Posterior vena cava (tissue), 2 donors: ENCODE measurements at places on chromosomes 12 and 14. TPM values are rescaled to one million over a fixed set of nuclear protein-coding genes. Genes with fewer than 3 reads are reported as not detected.

The PMEL gene
- total RNA-seq = 26.1 TPM

The OR10P1 gene
- not detected for total RNA-seq

The DMAC2L gene
- total RNA-seq = 12.0 TPM

The GLI1 gene
- 0.90 TPM for total RNA-seq

The CAPZA3 gene
- not detected for total RNA-seq

The CLEC2D gene
- total RNA-seq = 7.8 TPM

The ACOT2 gene
- 53.8 TPM for total RNA-seq

The LHX5 gene
- total RNA-seq = not detected

The LALBA gene
- total RNA-seq = not detected

The SERPINA3 gene
- total RNA-seq = 301 TPM

The ALDH1L2 gene
- 56.8 TPM for total RNA-seq

The TAS2R50 gene
- total RNA-seq = 3.2 TPM
